Spinal cord (tissue), 10 donors: ENCODE measurements at places on chromosomes 3 and 15.

GRCh38 chr15:94745371-94745770, 514.0 kb downstream of the MCTP2 start:
- DNase-seq = no peak

DNA sequence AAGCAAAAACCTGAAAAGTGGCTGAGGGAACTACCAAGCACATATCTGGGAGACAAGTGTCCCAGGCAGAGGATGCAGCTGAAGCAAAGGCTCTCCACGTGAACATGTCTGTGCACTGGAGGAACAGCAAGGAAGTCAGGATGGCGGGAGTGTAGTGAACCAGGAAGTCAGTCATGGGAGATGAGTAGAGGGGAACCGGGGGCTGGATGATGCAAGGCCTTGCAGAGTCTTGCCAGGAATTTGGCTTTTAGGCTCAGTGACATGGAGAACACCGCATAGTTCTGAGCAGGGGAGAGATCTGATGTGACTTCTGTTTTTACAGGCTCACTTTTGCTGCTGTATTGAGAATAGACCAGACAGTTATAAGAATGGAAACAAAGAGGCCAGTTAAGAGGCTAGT, 19.0 kb downstream of the C2CD4A start:
- DNase-seq = no peak

DNA sequence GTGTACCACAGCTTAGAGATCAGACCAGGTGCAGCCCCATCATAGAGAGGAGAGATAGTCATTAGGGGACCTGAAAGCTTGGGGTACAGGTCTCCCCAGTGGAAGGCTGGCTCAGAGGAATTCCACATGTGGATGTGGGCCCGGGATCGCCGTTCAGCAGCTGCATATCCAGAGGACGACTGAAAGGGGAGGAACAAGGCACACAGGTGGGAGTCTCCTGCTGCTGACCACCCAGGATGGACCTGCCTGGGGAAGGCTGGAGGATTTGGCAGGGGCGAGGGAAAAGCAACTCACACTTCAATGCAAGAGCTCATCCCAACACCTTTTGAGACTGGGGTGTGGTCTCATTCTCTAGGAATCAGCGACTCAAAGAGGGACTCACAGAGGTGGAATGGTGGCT, 25.0 kb upstream of the MRPS22 start:
- no peak for DNase-seq

GRCh38 chr3:18378218-18378617, 46.9 kb downstream of the SATB1 start:
- no peak for DNase-seq

- DNase-seq = no peak
These were observed 91.3 kb downstream of the NBEAL2 start for GRCh38 chr3:47070770-47071169.

DNA sequence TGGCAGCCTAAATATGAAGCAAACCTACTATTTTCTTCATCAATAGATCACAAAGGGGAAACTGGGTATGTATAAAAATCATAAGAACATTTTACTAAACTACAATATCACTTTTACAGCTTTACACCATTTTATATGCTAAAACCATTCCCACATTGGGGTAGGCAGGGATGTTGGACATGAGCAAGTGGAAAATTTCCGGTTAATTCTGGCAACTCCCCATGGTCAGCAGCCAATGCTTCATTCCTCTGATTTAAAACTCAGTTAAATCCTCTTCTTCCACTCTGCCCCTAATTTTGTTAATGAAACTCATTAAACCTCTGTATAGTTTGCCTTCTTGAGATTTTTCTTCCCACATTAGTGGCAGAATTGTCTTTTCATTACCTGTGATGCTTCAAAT, 552.5 kb upstream of the NECTIN3 start:
- no peak for DNase-seq

- DNase-seq = no peak
These were observed 477.7 kb downstream of the IGSF11 start for GRCh38 chr3:118556983-118557382.

DNA sequence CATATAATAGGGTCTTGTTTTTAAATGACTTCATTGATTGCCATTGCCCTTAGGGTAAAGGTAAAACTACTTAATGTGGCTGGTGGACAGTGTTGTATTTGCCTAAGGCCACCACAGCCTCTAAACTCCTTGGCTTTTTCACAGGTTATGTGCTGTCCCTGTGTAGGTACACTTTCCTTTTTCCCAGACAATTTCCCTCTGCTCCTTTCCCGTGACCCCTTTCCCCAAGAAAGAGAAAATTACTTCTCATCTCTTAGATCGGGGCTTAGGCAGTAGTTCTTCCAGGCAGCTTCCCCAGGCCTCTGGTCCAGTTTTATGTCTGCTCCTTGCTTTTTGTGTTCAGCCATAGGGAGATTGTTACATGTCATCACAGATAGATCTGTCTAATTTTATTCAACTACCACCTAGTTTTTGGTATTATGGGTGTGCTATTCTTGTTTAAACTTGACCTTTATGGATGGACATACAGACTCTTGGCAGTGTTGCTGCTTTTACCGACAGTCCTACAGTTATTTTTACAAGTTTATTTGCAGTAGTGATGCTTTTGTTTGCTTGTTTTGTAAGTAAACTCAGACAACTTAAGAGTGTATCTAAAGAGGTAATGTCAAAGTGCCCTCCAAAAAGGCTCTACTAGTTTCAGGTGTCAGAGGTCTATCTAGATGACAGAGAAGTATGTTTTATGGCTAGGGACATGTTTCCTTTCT, 20.5 kb upstream of the SCAANT1 start:
- DNase-seq = no peak

- DNase-seq = no peak
These were observed 1.6 kb upstream of the PCSK6 start for GRCh38 chr15:101490922-101491733.

GRCh38 chr3:5349343-5349742, 161.8 kb downstream of the EDEM1 start:
- no peak for DNase-seq

DNA sequence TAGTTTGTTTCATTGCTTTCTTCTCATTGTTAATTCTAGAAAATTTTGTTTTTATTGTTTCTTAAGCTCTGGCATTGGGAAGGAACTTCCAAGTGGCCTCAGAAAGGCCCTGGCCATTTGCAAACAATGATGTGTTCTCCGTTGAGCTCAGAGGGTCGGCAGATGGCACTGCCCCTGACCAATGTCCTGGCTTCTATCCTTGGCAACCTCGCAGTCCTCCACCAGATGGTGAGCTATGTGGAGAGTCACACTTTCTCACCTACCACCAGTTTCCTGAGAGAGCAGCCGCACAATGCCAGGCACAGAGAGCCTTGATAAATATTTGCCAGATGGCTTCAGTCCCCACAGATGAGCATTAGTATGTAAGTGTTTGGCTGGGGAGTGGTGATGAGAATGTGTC, 343.7 kb downstream of the EPHB1 start:
- DNase-seq = no peak

GRCh38 chr15:60571008-60571420, 92.1 kb upstream of the ICE2 start:
- DNase-seq = no peak

DNA sequence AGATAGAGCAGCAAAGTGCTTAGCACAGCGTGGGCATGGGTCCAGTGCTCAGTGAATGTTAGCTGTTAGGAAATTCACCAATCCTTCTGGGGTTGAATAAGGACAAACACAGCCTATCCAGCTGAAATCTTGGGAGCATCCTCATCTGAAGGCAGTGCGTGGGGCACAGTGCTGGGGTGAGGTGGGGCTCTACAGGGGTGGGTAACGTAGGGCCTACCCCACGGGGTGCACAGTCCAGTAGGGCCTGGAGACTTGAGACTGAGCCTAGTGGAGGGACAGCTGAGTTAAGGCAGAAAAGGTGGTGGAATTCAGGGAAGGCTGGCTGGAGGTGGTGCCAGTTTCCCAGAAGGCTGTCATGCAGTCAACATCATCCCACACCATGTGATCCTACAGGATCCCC, 73.0 kb downstream of the ISG20 start:
- DNase-seq = no peak

GRCh38 chr15:46556010-46556409, 921.2 kb downstream of the SQOR start:
- no peak for DNase-seq

- DNase-seq = no peak
These were observed 267.9 kb upstream of the THBS1 start for GRCh38 chr15:39312984-39313383.

DNA sequence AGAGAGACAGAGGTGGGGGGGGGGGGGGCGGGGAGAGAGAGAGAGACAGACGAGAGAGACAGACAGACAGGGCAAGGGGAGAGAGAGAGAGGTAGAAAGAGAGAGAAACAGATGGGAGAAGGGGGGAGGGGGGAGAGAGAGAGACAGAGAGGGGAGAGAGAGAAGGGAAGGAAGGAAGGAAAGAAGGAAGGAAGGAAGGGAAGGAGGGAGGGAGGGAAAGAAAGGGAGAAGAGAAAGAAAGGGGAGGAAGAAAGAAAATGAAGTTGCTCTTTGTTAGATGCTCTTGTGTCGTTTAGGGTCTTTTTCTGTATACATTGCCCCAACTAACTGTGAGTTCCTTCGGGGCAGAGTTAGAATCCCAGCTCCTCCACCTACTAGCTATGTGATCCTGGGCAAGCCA, 19.0 kb upstream of the EPHB3 start:
- no peak for DNase-seq

- peak; percentile 78 for DNase-seq
These were observed 643 bp downstream of the MYO5A start for GRCh38 chr15:52527911-52528563.

- DNase-seq = no peak
These were observed 4.1 kb downstream of the UBE2E1 start for GRCh38 chr3:23809840-23810342.

- DNase-seq = no peak
These were observed 7.3 kb upstream of the TPM1 start for GRCh38 chr15:63035253-63035652.

DNA sequence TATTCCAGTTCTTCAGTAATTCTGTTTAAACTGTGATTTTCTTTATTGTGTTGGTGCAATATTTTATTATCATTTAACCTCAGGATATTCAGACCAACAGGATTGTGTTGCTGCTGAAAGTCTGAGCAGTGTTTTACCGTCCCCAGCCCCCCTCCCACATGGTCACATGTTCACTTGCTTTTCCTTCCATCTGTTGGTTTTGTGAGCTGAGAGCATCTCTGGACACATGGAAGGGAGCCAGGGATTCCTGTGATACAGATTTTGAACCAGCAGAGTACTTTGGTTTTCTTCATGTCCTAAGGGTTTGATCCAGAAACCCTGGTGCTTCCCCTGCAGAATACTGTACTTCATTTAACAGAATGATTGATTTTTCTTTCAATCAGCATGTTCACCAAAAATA, 11.9 kb downstream of the ARRDC4 start:
- no peak for DNase-seq

GRCh38 chr15:89396723-89397652, 62.4 kb upstream of the POLG start:
- DNase-seq = no peak

DNA sequence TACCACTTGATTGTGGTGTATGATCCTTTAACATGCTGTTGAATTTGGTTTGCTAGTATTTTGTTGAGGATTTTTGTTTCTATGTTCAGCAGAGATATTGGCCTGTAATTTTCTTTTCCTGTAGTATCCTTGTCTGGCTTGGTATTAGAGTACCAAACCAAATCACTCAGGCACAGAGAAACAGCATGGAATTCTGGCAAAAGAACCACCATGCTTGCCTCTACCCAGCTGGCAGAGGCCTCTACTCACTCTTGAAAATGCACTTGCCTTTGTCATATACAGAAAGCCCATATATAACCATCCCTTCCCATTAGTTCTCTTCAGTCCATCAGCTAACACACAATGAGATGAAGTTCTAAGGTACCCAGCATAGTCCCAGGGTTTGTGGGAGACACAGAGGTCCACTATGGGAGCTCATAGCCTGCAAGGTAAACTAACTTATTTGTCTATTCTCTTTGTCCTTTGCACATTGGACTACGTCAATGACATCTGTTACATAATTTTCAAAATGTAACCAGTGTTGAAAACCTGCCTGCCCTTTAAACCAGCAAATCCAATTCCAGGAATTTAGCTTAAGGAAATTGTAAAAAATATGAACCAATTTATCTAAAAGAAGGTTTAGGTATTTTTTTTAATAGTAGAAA, 82.1 kb upstream of the POMGNT2 start:
- DNase-seq = no peak

- no peak for DNase-seq
These were observed 89.0 kb downstream of the NFKBIZ start for GRCh38 chr3:101938262-101938847.

- no peak for DNase-seq
These were observed 18.5 kb downstream of the SEC11A start for GRCh38 chr15:84697236-84697990.

GRCh38 chr3:81352867-81353266, 408.6 kb downstream of the GBE1 start:
- DNase-seq = no peak

GRCh38 chr3:13801361-13802204, 78.3 kb downstream of the WNT7A start:
- DNase-seq = no peak
